ENCODE measurements at places on chromosomes 1 and 21.
A peak's percentile ranks its signal among the peaks of the same experiment; 100 is the strongest.

- DNase-seq = no peak
These were observed 183.8 kb downstream of the LMO4 start for GRCh38 chr1:87512431-87512830.

DNA sequence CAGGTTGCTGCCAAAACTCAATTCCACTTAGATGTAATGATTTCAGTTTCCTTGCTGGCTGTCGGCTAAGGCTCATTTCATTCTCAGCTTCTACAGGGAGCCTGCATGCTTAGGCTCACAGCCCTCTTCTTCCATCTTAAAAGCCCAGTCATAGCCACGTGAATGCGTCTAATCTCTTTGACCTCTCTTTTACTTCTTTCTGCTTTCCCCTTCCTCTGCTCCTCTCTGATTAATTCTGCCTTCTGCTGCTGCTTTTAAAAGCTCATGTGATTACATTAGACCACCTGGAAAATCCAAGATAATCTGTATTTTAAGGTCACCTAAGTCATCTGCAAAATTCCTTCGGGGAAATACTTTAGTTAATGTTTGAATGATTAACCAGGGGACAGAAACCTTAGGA lies 812.8 kb upstream of the BRINP3 start:
- DNase-seq = no peak

DNA sequence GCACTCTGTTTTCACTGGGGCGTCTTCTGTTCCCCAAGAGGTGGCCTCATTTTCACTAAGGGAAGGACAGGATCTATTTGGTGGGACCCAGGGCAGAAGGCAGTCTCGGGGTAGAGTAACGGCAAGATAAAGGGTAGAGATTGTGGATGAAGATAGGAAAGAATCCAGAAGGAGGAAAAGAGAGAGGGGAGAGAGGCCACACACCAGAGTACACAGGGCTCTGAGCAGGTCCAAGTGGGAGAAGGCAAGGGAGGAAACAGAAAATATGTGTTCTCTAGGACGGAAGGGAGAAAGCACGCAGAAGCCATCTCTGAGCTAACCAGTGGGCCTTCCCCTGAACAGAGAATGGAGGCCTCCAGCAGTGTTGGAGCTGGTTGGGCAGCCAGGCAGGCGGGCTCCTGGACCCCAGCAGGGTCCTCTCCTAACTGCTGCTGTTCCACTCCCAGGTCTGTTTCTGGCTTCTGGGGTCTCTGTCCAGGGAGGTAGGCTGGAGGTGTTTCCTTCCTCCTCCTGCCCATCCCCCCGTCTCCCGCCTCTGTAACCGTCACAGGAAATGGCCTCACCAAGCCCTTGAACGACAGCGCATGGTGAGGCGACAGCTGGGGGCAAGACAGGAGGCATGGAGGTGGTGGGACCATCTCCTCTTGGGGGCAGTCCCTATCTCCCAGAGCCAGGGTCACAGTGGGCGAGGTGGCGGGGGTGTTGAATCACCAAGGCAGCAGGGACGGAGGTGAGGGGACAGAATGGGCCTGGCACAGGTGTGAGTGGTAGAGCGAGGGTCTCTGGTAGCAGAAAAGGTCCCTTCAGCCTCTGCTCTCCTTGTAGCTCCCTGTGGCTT lies 649 bp downstream of the PTPN7 start:
- peak; percentile 58 for DNase-seq

DNA sequence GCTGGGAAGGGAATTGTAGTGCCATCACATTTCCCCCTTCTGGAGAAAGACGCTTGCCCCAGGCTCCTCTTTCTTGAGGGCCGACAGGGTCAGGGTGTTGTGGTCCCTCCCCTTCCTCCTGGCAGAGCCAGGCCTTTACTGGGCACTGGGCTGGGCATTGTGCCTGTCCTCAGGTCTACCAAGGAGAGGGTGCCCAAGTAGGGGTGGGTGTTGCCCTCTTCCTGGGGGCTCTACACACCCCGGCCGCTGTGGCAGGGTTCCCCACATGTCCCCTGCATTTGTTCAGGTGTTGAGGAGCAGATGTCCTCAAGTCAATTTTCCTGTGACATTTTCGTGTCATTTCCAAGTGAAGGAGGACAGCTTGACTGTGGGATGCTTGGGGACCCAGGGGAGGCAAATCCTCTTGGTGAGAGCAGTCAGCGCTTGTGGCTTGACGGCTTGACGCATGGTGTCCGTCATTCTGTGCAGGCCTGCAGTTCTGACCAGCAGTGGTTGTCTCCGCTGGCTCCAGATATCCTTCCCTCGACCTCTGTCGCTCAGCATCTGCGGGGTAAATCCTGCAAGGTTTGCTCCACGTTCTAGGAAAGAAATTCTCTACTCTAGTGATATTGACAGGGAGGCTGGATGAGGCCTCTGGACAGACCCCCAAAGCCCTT lies 181.9 kb upstream of the VAMP3 start:
- no peak for DNase-seq

GRCh38 chr21:42307106-42307505 lies 8.1 kb downstream of the TFF3 start:
- DNase-seq = no peak

- DNase-seq = no peak
These were observed 30.6 kb downstream of the MORN1 start for GRCh38 chr1:2360588-2361364.

- DNase-seq = no peak
These were observed 264.4 kb downstream of the NTNG1 start for GRCh38 chr1:107405236-107405635.

DNA sequence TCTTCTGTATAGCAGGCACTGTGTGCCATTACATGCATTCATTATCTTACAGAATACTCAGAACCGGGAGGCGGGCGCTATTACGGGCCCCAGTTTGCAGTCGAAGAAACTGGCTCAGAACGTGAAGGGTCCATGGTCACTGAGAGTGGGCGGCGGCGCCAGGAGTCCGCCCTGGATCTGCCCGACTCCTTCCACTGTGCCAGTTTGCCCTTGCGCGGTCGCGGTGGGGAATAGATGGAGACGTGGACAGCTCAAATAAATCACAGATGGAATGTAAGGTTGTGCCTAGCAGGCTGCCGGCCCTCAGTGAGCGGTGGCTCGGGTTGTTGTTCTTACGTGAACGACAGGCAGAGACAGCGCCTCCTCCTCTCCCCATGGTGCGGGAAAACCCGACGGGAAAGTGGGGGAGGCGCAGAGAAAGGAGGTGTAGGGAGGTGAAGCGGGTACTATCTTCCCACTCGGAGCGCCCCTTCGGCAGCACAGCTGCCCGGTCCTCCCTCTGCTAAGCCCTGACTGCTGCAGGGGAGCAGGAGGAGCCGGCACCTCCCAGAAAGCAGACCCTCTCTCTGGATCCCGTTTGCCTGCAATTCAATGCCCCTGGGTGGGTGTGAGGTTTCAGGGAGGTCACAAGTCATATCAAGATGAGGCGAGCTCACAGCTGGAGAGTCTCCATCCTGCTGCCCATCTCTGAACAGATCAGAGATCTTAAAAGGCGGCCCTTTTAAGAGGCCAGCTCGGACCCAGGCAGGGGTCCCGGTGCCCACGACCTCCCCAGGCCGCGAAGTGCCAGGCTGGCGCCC lies 1.1 kb downstream of the COL9A2 start:
- DNase-seq = no peak

- DNase-seq = no peak
These were observed 14.0 kb downstream of the LPGAT1 start for GRCh38 chr1:211816586-211816985.

GRCh38 chr1:29584776-29585175 lies 348.5 kb downstream of the PTPRU start:
- no peak for DNase-seq

DNA sequence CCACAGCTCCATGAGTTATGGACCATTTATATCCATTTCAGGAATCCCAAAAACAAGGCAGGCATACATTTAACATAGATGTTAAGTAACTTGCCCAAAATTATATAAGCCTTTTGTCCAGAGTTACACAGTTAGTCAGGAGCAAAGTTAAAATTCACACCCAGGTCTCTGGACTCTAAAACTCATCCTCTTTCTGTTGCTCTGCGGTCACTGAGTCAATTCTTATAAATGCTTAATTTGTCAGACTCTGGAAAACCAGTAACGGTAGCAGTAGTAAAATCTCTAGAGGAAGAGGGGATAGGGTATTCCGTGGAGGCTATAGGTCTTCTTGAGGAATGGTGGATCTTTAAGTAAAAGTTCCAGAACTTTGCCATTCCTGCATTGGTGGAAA lies 223.6 kb upstream of the JUN start:
- DNase-seq = no peak

DNA sequence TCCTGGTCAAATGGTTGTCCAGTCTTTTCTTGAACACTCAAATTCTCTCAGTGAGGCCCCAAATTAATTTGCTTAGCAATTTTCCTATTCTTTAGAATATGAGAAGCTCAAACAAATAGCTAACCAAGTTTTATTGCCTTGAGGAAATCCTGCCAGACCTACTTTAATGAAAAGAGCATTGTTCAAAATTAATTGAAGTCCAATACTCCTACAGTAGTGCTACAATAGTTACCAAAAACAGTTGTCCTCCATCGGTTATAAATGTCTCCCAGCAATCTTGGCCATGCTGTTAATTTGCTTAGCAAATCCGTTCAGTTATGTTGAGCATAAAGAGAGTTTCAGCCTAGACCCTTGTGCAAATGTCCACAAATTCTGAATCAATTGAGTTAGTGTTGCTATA lies 112.9 kb downstream of the MAB21L3 start:
- DNase-seq = no peak

GRCh38 chr1:67760030-67760821 lies 73.0 kb downstream of the GNG12 start:
- peak; percentile 41 for DNase-seq

GRCh38 chr1:11046270-11046566 lies 821 bp downstream of the MASP2 start:
- no peak for DNase-seq

- DNase-seq = no peak
These were observed 11.8 kb upstream of the MMEL1 start for GRCh38 chr1:2644591-2645101.

DNA sequence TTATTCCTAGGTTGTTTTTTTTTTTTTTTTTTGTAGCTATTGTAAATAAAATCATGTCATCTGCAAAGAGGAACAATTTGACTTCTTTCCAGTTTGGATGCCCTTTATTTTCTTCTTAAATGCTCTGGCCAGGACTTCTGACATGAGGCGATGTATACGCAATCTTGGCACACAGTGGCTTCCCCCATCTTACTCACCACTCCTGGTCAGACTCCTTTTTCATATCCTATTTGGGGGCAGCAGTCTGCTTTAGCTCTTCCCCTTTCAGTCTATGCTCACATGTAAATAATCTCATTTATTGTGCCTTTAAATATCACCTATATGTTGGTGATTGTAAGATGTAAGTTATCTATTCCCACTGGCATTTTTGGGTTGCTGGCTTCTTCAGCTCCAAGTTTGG lies 56.1 kb downstream of the SLAMF6 start:
- DNase-seq = no peak

All from KG1 (cell line).